Stimulated activated naive CD8-positive, alpha-beta T cell treated with anti-CD3 and anti-CD28 coated beads, Interleukin-15, amount 100 ng/mL, for 72 hours (primary cell): ENCODE measurements at places on chromosomes 1 and 21.

DNA sequence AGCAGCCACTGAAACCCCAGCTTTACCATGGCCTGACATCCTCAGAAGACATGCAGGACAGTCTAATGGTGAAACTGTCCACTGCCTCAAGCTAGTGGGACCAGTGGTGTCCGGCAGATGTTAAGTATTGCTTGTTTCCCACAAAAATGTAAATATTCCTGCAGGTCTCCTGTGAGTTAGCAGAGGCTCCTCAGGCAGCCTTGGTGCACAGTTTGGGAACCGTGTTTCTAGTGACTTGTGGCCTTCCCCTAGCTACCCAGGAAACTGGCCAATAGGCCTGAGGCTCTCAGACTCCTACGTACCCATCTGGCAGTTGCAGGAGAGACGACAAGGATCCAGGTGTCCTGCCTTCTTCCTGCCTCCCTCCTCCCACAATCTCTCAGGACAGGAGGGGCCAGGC is 142.4 kb downstream of the CAMTA1 start:
- DNase-seq = no peak

- DNase-seq = no peak
Measured at GRCh38 chr1:233261695-233262094, 33.8 kb downstream of the PCNX2 start.

- no peak for DNase-seq
Measured at GRCh38 chr1:33380811-33381210, 50.1 kb downstream of the PHC2 start.

DNA sequence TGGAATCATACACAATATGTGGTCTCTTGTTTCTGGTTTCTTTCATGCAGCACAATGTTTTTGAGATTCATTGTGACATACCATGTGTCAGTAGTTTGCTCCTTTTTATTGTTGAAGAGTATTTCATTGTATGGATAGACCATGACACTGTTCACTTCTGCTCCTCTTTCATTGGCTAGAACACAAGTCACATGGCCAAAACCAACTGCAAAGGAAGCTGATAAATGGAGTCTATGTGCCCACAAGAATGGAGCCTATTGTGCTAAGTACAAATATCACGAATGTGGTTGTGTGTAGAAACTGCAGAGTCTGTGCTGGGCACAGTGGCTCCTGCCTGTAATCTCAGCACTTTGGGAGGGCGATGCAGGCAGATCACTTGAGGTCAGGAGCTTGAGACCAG is 28.6 kb upstream of the FNBP1L start:
- no peak for DNase-seq

GRCh38 chr1:29286194-29286767 is 50.0 kb downstream of the PTPRU start:
- DNase-seq = no peak

- DNase-seq = peak; percentile 16
Measured at GRCh38 chr1:202967684-202968281, 726 bp upstream of the CYB5R1 start.
